Colonic mucosa (tissue), 4 donors: ENCODE measurements at places on chromosomes 1 and 21. TPM values are rescaled to one million over a fixed set of nuclear protein-coding genes. Genes with fewer than 3 reads are reported as not detected.
A peak's percentile ranks its signal among the peaks of the same experiment; 100 is the strongest.

MEX3A gene
- total RNA-seq = 1.6 TPM

AGO3 gene
- 16.7 TPM for total RNA-seq

TRIM67 gene
- total RNA-seq = 0.03 TPM

CA6 gene
- total RNA-seq = not detected

PLA2G2C gene
- 0.27 TPM for total RNA-seq

ILDR2 gene
- total RNA-seq = 0.62 TPM

GPR25 gene
- 0.27 TPM for total RNA-seq

OR2L5 gene
- not detected for total RNA-seq

DNA sequence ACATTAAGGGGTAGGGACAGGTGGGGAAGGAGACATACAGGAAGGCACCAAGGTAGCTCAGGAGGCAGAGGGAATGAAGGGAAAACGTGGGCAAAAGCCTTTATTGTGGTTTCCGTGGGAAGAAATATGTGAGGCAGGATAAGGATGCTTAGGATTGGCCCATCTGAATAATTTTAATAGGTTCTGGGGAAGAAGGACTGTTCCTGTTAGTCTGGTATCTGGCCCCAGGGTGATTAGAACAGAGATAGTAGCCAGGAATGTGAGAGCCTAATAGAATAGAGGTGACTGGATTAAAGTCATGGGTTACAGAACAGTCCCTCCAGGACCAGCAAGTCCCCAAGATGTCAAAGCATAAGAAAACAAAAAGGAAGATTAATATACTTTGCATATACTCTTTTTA is 545.2 kb upstream of the CAMK1G start:
- H3K4me3 ChIP-seq = no peak overlapping the region
- no peak overlapping the region for H3K27ac ChIP-seq
- no peaks in the 10 kb centered on the region for H3K27me3 ChIP-seq
- no peaks in the 10 kb centered on the region for H3K36me3 ChIP-seq
- no peaks in the 10 kb centered on the region for H3K4me1 ChIP-seq

DNA sequence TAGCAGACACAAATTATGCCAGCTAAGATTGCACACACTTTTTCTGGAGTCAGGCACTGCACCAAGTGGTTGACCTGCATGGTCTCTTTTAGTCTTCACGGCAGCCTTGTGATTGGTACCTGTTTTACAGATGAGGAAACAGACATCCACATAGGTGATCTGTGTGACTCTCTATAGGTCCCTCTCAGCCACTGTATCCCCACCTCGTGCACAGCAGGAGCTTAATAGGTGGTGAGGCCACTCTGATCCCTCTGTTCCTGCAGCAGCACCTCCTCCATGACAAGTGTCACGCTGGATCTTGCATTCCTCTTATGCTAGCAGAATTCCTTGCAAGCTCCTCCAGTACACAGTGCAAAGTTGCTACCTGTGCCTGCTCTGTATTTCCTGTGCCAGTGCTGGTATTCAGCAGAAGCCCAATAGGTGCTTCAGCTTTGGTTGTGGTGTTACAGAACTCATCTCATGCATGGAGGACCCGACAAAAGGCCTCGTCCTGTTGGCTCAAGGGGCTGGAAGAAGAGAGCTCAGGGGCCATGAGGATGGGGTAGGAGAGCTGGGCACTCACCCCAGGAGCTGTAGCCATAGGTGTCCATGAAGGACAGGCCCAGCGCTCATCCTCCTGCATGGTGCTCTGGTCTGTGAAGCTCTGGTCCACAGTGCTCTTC is 546.7 kb downstream of the PTPRU start:
- H3K4me1 ChIP-seq = no peaks in the 10 kb centered on the region
- no peaks in the 10 kb centered on the region for H3K36me3 ChIP-seq
- no peak overlapping the region for H3K27ac ChIP-seq

- H3K4me3 ChIP-seq = no peak overlapping the region
- no peak for DNase-seq
- peaks cover 6% of the 10 kb centered on the region for H3K4me1 ChIP-seq
- H3K27me3 ChIP-seq = no peaks in the 10 kb centered on the region
These were observed 25.1 kb downstream of the RRP1 start for GRCh38 chr21:43814215-43815106.

- no peak overlapping the region for H3K27ac ChIP-seq
- no peaks in the 10 kb centered on the region for H3K36me3 ChIP-seq
- DNase-seq = peak; percentile 58
- no peak overlapping the region for H3K4me3 ChIP-seq
- no peaks in the 10 kb centered on the region for H3K4me1 ChIP-seq
- H3K27me3 ChIP-seq = no peaks in the 10 kb centered on the region
These were observed 231.3 kb upstream of the VAMP3 start for GRCh38 chr1:7539769-7540175.

DNA sequence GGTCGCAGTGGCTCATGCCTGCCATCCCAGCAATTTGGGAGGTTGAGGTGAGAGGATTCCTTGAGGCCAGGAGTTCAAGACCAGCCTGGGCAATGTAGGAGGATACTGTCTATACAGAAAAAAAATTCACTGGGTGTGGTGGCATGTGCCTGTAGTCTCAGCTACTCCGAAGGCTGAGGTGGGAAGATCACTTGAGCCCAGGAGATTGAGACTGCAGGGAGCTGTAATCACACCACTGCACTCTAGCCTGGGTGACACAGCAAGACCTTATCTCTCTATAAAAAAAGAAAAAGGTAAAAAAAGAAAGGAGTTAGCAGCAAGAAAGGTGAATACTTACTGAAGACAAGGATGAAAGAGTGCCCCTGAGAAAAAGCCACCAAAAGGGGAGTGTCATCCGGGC is 23.7 kb upstream of the BCL10 start:
- H3K36me3 ChIP-seq = no peaks in the 10 kb centered on the region
- no peak overlapping the region for H3K27ac ChIP-seq
- H3K4me1 ChIP-seq = peaks cover 6% of the 10 kb centered on the region
- no peaks in the 10 kb centered on the region for H3K27me3 ChIP-seq
- no peak for DNase-seq
- no peak overlapping the region for H3K4me3 ChIP-seq

GRCh38 chr1:212514056-212514614 is 81.4 kb downstream of the NENF start:
- H3K4me1 ChIP-seq = peaks cover 10% of the 10 kb centered on the region
- H3K36me3 ChIP-seq = no peaks in the 10 kb centered on the region
- H3K27me3 ChIP-seq = no peaks in the 10 kb centered on the region
- H3K27ac ChIP-seq = no peak overlapping the region
- peak; percentile 85 for DNase-seq
- H3K4me3 ChIP-seq = no peak overlapping the region

DNA sequence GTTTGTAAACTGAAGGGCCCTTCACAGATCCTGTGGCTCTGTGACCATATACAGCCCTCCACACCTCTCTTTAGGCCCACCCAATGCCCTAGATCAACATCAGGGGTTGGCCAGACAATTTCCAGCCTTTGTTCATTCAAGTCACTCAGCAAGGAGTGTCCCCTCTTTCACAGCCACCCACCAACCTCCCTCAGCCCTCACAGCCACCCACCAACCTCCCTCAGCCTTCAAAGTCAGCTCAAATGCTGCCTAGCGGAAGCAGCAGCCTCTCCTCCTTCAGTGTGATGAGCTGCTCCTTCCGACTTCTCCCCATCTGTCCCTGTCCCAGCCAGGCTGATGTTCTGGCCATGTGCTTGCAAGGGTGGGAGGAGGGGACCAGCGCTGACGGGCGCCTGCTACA is 71.4 kb downstream of the DMRTB1 start:
- no peak overlapping the region for H3K27ac ChIP-seq
- H3K36me3 ChIP-seq = no peaks in the 10 kb centered on the region
- DNase-seq = no peak
- H3K4me3 ChIP-seq = no peak overlapping the region
- no peaks in the 10 kb centered on the region for H3K4me1 ChIP-seq

GRCh38 chr1:209885403-209886218 is 52.4 kb upstream of the SYT14 start:
- H3K27ac ChIP-seq = no peak overlapping the region
- no peaks in the 10 kb centered on the region for H3K4me1 ChIP-seq
- DNase-seq = no peak
- H3K36me3 ChIP-seq = no peaks in the 10 kb centered on the region
- H3K27me3 ChIP-seq = no peaks in the 10 kb centered on the region
- no peak overlapping the region for H3K4me3 ChIP-seq

- no peaks in the 10 kb centered on the region for H3K4me1 ChIP-seq
- H3K27ac ChIP-seq = no peak overlapping the region
- no peak for DNase-seq
- no peaks in the 10 kb centered on the region for H3K27me3 ChIP-seq
These were observed 8.9 kb upstream of the VWA5B1 start for GRCh38 chr1:20281801-20282200.

GRCh38 chr1:1479547-1480487 is 8.3 kb downstream of the ATAD3B start:
- H3K27me3 ChIP-seq = no peaks in the 10 kb centered on the region
- H3K36me3 ChIP-seq = peaks cover 5% of the 10 kb centered on the region
- no peak for DNase-seq

DNA sequence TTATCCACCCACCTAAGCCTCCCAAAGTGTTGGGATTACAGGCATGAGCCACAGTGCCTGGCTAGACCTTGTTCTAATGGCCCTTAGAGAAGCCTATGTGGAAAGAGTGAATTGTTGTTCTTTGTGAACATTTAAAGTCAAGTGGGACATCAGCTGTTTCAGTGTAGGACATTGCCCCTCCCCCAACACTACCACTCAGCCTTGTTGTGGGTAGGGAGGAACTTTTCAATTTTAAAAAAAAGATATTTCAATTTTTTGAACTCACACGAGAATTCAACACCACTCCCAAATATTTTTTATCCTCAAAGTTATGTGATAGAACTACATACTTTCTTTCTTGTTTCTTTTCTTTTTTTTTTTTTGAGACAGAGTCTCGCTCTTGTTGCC is 36.7 kb upstream of the TMEM222 start:
- H3K36me3 ChIP-seq = peaks cover 5% of the 10 kb centered on the region
- no peak overlapping the region for H3K27ac ChIP-seq
- H3K4me1 ChIP-seq = no peaks in the 10 kb centered on the region

- H3K4me3 ChIP-seq = no peak overlapping the region
- no peaks in the 10 kb centered on the region for H3K27me3 ChIP-seq
- H3K4me1 ChIP-seq = no peaks in the 10 kb centered on the region
These were observed 150.9 kb downstream of the ZC3H11B start for GRCh38 chr1:219461981-219462400.

GRCh38 chr1:108843390-108844137 is 13.3 kb downstream of the AKNAD1 start:
- H3K4me3 ChIP-seq = no peak overlapping the region
- no peak overlapping the region for H3K27ac ChIP-seq
- no peaks in the 10 kb centered on the region for H3K27me3 ChIP-seq
- no peaks in the 10 kb centered on the region for H3K36me3 ChIP-seq

DNA sequence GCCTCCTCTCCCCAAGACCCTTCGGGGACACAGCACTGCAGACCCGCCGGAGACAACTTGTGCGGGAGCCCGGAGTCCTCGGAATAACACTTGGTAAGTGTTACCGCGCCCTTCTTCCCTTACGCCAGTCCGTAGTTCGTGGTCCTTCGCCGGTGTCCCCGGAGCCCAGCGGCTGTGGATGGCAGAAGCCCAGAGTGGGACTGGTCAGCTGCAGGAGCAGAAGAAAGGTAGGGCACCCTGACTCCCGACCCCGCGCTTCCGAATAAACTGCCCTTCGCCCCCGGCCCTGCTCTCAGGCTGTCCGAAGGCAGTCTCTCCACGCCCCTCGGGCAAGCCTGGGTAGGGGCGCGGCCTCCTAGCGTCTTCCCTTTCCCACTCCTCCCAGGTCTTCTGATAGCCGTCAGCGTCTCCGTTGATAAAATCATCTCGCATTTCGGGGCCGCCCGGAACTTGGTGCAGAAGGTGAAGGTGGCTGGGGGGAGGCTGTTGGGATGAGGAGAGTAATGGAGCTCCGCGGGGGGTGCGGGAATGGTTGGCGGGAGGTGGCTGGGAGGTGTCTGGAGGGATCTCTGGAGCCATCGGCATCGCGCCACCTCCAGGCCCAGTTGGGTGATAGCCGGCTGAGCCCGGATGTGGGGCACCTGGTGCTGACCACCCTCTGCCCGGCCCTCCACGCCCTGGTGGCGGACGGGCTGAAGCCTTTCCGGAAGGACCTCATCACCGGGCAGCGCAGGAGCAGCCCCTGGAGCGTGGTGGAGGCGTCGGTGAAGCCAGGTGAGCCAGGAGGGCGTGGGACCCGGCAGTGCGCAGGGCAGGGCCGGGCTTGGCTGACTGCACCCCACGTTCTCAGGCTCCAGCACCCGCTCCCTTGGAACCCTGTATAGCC is 4.3 kb downstream of the RUSC1 start:
- peak; percentile 80 for DNase-seq
- H3K4me1 ChIP-seq = peaks cover 20% of the 10 kb centered on the region
- no peaks in the 10 kb centered on the region for H3K27me3 ChIP-seq
- H3K27ac ChIP-seq = peak overlapping the region; percentile 96
- no peaks in the 10 kb centered on the region for H3K36me3 ChIP-seq

GRCh38 chr1:192539297-192540092 is 36.1 kb upstream of the RGS1 start:
- no peaks in the 10 kb centered on the region for H3K27me3 ChIP-seq
- no peak overlapping the region for H3K4me3 ChIP-seq
- H3K27ac ChIP-seq = peak overlapping the region; percentile 30
- DNase-seq = no peak
- H3K4me1 ChIP-seq = no peaks in the 10 kb centered on the region
- no peaks in the 10 kb centered on the region for H3K36me3 ChIP-seq

GRCh38 chr1:181499825-181500224 is 16.5 kb downstream of the CACNA1E start:
- no peak overlapping the region for H3K27ac ChIP-seq
- H3K4me3 ChIP-seq = no peak overlapping the region
- H3K27me3 ChIP-seq = no peaks in the 10 kb centered on the region
- H3K36me3 ChIP-seq = no peaks in the 10 kb centered on the region
- no peaks in the 10 kb centered on the region for H3K4me1 ChIP-seq

- H3K27me3 ChIP-seq = no peaks in the 10 kb centered on the region
- no peak for DNase-seq
- no peaks in the 10 kb centered on the region for H3K4me1 ChIP-seq
- no peak overlapping the region for H3K4me3 ChIP-seq
These were observed 148.4 kb upstream of the MAP1LC3C start for GRCh38 chr1:242147096-242147976.

- no peak for DNase-seq
- H3K4me3 ChIP-seq = no peak overlapping the region
- H3K4me1 ChIP-seq = no peaks in the 10 kb centered on the region
- H3K36me3 ChIP-seq = no peaks in the 10 kb centered on the region
These were observed 228.5 kb downstream of the RHOU start for GRCh38 chr1:228963795-228964177.

GRCh38 chr1:66214901-66215300 is 319.1 kb upstream of the SGIP1 start:
- H3K27me3 ChIP-seq = no peaks in the 10 kb centered on the region
- no peak overlapping the region for H3K4me3 ChIP-seq
- no peaks in the 10 kb centered on the region for H3K4me1 ChIP-seq
- DNase-seq = no peak
